B cell (primary cell): ENCODE measurements at places on chromosomes 1 and 21.

- DNase-seq, result no peak
Measured at GRCh38 chr1:226604560-226605317, 56.2 kb downstream of the STUM start.

DNA sequence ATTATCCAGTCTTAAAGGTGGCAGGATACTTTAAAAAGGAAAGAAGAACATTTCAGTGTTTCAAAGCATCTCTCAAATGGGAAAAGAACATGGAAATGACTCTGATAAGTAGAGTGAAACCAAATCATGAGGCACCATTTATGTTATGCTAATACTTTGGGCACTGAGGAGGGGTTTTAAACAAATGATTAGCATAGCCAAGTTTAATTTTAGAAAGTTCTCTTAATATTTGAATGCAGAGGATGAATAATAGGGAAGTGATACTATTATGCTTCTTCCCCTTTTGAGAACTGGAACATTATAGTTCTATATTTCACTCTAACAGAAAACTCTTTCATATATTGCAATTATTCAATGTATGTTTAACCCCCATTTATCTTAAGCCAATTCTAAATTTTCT, 1181.9 kb upstream of the PRMT6 start:
- DNase-seq, result peak; percentile 63

- DNase-seq, result no peak
Measured at GRCh38 chr1:240599299-240599698, 12.7 kb downstream of the GREM2 start.

- DNase-seq, result no peak
Measured at GRCh38 chr1:84693785-84694184, 3.5 kb upstream of the SSX2IP start.

DNA sequence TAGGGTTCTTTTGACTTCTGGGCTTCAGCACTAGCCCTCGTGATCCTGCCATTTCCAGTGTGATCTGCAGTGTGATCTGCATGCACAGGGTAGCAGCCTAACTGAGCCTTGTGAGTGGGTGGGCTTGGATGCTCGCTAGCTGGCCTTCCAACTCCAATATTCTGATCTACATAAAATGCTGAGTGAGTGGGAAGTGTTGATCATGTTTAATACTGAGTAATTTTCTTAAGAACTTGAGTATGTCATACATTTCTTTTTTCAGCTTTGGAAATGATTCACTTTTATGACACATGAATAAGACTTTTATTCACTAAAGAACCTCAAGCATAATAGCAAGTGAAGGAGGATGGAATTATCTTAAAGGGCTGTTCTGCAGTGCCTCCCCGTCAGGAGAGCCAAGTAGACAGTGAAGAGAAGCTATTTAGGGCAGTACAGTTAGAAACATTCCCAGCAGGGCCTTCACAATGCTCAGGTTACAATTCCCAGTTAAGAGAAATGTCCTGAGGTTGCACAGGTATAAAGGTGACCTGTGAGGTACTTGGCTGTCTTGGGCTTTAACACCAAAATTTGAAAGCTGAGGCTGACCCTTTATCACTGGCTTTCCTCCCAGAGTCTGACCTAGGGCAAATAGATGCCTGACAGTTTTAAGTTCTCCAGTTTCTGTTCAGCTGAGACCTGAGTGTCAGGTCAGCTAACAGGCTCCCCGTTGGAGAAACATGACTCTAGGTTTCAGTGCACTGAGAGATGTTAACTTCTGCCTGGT, 29.1 kb upstream of the LRRC8C start:
- DNase-seq, result no peak

GRCh38 chr21:39006571-39007311, 176.5 kb downstream of the PSMG1 start:
- no peak for DNase-seq

DNA sequence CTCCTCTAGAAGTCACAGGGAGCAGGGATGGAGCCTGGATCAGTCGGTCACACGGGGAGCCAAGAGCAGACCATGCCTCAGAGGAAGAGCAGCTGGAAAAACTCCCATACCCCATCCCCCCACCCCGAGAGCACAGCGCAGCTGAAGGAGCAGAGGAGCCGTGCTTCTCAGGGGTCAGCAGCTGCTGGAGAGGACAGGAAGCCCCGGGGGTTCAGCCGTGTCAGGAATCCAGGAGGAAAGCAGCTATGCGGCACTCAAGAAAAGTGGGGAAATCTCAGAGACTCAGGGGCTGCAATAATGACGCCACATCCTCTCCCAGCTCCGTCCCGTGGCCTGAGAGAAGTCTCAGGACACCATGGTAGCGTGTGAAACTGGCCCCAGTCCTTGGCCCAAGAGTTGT, 102.3 kb downstream of the NPHP4 start:
- DNase-seq, result no peak

DNA sequence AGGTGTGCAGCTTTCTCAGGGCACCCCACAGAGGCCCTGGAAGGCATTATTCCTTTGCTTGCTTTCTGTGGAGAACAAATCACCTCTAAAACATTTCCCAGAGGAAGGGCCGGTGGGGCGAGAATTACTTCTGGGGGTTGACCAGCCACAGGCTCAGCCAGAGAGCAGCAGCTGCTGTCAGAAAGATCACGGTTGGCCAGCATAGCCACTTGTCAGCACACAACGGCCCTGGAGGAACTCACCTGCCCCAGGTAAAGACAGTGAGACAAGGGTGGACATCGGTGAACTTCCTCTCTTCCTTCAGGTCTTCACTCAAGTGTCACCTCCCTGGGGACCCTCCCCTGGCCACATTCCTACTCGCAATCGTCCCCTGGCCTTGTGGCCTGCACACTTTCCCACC, 69.5 kb upstream of the CLDN14 start:
- DNase-seq, result no peak

GRCh38 chr1:81756872-81757271, 43.9 kb upstream of the ADGRL2 start:
- no peak for DNase-seq

DNA sequence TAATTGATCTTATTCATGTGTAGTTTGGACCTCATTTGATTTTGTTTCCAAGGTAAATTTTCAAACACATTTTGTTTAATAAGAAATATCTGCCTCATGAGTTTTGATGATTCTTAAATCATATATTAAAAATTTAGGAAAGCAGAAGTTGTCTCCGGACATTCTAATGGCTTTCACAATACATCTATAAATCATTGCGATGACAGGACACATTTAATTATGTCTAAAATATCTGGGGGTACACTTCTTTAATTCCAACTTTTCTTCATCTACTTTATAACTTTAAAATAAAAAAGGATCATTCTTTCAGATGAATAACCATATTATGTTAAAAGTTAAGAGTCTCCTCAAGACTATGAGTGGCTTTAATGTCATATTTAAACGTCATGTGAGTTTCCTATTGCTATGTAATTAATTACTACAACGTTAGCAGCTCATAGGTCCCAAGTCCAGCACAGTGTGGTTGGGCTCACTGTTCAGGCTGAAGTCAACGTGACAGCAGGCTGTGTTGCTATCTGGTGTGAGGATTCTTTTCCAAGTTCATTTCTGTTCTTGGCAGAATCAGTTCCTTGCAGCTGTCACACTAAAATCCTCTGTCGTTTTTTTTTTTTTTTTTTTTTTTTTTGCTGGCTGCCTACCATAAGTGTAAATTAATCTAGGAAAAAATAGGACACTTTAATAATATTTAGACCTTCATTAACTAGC, 893.5 kb downstream of the LTN1 start:
- DNase-seq, result no peak

- no peak for DNase-seq
Measured at GRCh38 chr1:157739229-157739901, 37.6 kb downstream of the FCRL2 start.

DNA sequence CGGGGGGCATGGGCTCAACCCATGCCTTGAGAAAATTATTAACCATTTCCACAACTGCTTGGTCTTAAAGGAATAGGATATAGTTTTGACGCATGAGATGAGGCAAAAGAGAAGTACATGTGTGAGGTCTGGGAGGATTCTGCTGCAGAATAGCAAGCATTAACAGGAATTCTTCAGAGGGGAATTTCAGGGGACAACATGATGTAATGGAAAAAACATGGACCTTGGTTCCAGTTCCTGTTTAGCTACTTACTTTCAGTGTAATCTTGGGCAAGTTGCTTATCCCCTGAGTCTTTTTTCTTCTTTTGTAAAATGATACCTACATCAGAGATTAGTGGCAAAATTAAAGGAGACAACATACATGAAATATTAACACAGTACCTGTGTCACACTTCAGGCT, 85.6 kb downstream of the PRRX1 start:
- DNase-seq, result no peak

DNA sequence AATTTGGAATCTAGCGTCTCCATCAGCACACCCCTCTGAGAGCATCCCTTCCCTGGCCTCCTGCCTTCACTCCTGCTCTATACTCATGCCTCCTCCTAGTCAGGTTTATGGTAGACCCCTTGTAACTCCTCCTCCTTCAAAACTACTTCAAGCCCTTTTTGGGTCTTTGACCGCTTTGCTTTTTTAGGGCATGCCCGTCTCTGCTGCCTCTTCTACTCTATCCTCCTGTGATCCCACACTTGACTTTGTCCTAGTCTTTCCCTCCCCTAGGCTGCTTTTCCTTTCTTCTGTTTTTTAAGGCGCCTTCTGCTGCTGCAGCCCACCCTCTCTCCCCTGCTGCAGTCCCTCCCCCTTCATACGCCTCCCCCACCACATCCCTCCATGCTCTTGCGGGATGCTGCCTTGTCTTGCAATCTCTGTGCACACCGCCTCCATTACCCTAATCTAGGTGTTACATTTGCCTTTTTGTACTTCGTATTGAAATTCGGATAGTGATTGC, 1.5 kb downstream of the SNX27 start:
- no peak for DNase-seq

- no peak for DNase-seq
Measured at GRCh38 chr1:34529935-34530859, 224.7 kb upstream of the GJB5 start.

- DNase-seq, result no peak
Measured at GRCh38 chr1:245856944-245857531, 650.0 kb downstream of the SMYD3 start.

DNA sequence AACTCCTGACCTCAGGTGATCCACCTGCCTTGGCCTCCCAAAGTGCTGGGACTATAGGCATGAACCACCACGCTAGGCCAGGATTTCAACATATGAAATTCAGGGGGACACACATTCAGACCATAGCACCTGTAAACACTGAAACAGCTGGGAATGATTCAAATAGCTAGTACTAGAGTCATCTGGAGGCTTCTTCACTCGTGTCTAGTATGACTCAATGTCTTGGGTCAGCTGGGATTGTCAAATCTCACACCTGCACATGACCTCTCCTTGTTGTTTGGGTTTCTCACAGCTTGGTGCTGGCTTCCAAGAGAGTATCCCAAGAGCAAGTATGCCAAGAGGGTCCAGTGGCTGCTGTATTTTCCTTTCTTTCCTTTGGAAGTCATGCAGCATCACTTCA, 75.1 kb downstream of the PGM1 start:
- no peak for DNase-seq

- no peak for DNase-seq
Measured at GRCh38 chr1:223639331-223639749, 26.2 kb downstream of the CAPN8 start.

GRCh38 chr1:32881291-32881690, 5.0 kb upstream of the HPCA start:
- DNase-seq, result no peak

- DNase-seq, result no peak
Measured at GRCh38 chr1:191953526-191953925, 204.7 kb upstream of the RGS18 start.

DNA sequence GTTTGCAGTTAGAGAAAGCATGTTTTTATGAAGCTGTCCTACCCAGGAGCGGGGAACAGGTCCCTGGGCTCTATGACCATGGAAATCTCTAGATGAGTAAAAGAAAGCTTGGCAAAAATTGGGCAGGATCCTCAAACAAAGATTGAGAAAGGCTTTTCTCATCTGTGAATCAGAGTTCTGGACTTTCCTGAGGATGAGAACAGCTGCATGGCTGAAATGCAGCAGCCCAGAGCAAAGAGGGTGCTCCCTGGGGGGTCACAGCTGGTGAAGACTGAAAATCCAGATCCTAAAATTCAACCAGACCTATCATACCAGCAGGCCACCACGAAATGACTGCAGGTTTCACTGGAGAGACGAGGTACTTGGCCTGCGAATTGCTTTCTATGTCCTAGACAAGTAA, 65.7 kb upstream of the APP start:
- DNase-seq, result no peak

DNA sequence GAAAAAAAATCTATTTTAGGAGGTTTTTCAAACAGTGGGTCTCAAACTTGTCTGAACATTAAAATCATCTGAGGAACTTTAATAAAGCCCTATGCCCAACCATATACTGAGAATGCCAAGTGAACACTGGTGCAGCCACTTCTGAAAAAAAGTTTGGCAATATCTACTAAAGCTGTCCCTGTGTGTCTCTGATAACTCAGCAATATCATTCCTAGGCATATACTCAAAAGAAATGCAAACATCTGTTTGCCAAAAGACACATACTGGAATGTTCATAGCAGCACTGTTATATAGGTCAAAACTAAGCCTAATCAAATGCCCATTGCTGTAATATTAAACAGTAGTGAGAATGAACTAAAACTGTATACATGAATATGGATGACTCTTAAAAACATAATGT, 74.2 kb upstream of the RGS4 start:
- no peak for DNase-seq

GRCh38 chr21:44286086-44286715, 525 bp downstream of the AIRE start:
- no peak for DNase-seq

GRCh38 chr1:175178056-175178455, 14.5 kb downstream of the KIAA0040 start:
- DNase-seq, result no peak

DNA sequence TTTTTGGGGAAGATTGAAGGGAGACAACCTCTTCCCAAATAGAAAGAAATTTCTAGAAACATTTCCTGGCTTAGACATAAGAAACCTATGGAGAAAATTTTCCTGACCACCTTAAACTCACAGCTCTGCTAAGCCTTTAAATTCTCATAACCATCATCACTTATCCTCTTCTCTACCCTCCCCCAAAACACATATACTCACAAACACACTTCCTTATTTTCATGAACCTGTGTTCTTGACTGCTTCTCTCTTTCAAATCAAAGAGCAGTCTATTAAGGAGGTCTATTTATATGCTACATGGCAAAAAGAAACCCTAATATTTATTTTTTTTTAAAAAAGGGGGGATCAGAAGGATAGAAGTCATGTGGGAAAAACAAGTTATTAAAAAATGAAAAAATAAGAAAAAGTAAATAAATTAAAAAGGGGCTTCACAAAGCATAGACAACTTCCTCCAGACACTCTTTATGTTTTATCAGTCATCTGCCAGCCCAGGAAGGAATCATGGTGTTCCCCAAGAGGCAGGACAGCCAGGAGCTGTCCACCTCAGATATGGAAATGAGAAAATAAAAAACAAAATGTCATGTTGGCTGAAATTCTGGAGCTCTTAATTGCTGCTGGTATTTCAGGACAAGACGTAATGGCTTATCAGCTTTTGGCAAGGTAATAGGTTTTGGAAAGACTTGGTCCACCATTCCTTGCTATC, 12.8 kb upstream of the RGS2 start:
- no peak for DNase-seq

- DNase-seq, result no peak
Measured at GRCh38 chr1:190022709-190023108, 455.0 kb downstream of the BRINP3 start.
